ENCODE measurements at places on chromosomes 5 and 9.

DNA sequence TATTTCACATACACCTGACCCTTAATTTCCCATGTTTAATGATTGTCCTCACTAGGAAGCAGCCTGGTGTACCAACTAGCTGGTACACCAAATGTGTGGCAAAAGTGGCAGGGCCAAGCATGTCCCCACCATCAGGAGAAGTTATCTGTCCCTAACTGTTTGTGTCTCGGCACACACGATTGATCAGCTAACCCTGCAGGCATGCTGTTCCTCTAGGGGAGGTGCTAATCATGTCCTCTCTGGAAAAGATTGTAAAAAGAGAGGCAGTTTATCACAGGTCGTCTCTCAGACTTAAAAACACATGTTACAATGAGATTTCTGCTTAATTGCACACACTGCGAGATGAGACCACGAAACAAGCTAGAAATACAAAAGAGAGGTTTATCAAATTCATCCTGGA, 342.7 kb downstream of the DIRAS2 start:
- no peak for DNase-seq

- no peak for DNase-seq
These were observed 9.9 kb downstream of the BTNL9 start for GRCh38 chr5:181050016-181050415.

DNA sequence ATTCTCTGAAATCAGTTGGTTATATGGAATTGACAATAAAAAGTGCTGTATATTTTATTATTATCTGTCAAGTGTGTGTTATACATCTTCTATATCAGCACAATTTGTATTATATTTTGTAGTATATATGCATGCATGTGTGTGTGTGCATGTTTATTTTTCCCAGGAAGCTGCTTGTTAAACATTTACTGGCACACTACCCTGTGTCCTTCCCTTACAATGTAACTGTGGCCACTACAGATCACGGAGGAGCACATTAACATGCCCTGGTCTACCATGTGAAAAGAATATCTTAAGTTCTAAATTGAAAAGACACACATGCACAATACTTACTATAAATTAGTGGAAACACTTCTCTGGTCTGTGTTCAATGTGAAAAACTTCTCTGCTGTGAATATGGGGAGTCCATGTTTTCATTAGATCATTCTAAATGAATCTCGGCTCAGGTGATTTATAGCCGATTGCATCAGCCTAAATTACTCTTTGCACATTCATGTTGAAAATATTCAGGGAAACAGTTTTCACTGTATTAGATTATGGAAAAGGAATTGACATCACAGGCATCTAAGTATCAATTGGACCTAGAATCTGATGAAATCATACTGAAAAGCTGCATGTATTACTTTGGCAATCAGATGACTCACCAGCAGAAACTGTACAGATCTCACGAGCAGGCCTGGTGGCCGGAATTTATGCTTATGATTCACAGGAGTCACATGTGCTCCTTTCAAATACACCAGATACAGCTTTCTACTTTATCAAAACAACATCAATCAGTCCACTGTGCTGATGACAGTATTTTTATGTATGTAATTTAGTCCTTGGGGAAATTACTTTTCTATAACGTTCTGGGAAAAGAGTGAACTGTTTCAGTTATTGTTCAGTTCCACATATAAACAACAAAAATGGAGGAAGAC, 39.4 kb downstream of the LURAP1L start:
- peak; percentile 92 for DNase-seq

- DNase-seq, result no peak
These were observed 1.2 kb downstream of the SSBP2 start for GRCh38 chr5:81749561-81750307.

GRCh38 chr5:1007681-1008450, 736 bp upstream of the NKD2 start:
- no peak for DNase-seq

- DNase-seq, result no peak
These were observed 148.3 kb downstream of the CMYA5 start for GRCh38 chr5:79837761-79838551.
